Esophagus mucosa (tissue), 1 donor: ENCODE measurements at places on chromosomes 6 and 20.

DNA sequence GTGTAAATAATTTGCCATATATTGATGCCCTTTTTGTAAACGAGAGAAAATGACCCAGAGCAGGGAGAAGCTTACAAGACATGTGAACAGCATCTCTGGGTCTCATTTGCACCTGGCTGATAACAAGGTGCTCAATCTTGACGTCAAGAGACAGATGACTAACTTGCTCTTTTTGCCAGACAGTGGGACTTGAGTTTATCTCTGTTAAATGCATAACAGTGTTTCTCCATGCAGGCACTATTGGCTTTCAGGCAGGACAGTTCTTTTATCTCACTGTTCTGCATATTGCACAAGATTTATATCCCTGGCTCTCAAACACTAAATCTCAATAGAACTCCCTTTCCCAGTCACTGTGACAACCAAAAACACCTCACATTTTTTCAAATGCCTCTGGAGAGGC lies 56.4 kb downstream of the RFX6 start:
- no peak for ATAC-seq

GRCh38 chr6:151763303-151763702 lies 44.2 kb upstream of the ESR1 start:
- peak; percentile 48 for ATAC-seq

GRCh38 chr6:51414361-51414760 lies 595.7 kb downstream of the TFAP2B start:
- ATAC-seq = no peak

GRCh38 chr6:41720262-41720620 lies 15.2 kb downstream of the TFEB start:
- no peak for ATAC-seq

- no peak for ATAC-seq
Measured at GRCh38 chr6:33746036-33746600, 587 bp downstream of the IP6K3 start.

- no peak for ATAC-seq
Measured at GRCh38 chr20:59084041-59084850, 41.7 kb upstream of the PRELID3B start.

DNA sequence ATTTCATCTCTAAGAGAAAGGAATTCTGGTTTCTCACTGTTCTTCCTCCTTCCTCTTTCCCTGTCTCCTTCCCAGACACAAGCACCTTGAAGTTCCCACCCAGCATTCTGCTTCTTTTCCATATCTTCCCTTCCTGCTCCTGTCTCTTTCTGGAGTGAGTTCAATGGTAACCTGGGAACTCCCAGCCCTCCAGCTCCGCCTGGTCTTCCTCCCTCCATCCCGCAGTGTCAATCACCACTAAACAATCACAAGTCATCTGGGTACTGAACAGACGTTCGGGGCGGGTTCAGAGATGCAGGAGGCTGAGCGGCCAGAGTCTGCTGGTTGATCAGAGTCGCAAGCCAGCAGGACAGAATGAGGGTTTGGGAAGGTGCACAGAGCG lies 7.7 kb downstream of the TTBK1 start:
- ATAC-seq = no peak

DNA sequence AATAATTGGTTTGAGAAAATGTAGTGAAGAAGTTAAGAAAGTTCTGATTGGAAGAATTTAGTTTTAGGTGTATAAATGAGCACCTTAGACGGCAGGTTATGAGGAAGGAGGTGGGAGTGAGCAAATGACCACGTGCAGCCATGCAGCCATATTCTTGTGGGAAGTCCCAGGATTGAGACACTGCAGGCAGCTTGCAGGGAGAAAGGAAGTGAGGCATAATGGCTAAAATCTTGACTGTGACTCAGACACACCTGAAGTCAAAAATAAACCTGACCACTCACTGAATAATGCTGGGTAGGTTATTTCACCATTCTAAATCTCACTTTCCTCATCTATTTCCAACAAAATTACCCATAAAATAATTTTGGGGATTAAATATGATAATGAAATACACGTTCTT lies 16.6 kb downstream of the DSE start:
- ATAC-seq = peak; percentile 85

GRCh38 chr6:170035901-170036304 lies 255.0 kb downstream of the DLL1 start:
- ATAC-seq = no peak

GRCh38 chr6:6788394-6789032 lies 200.0 kb downstream of the LY86 start:
- peak; percentile 58 for ATAC-seq

- ATAC-seq = no peak
Measured at GRCh38 chr6:126110512-126111270, 124.4 kb downstream of the TRMT11 start.

- no peak for ATAC-seq
Measured at GRCh38 chr20:9573335-9574151, 59.2 kb downstream of the LAMP5 start.

DNA sequence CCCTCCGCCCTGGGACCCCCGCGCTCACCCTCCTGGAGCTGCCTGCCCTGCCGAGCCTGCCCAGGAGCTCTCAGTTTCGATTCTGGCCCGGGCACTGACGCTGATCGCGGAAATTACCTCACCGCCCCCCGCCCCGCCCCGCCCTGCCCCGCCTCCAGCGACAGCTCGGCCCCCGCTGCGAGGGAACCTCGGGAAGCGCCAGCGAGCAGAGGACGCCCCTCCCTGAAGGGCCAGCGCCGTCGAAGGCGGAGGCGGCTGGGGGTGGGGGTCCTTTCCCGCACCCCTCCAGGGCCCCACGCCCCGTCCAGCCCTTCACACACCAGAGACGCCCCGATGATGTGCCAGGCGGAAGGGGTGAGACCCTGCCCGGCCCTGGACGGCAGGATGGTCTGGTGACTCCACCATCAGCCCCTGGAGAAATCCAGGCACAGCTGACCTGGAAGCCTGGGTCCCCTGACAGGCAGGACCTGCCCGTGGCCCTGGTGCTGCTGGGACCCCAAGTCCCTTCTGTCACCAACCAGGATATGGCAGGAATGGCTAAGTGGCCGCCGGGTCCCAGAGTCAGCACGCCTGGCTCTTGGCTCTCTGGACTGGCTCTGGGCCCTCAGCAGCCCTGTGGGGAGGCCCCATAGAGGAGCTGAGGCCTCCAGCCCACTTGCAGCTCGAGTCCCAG lies at the start of gene HELZ2:
Gene HELZ2 (minus strand): TSS at position 84 of the 673 bp plus-strand sequence. CDS start 1,854 bp downstream, outside the sequence.
- peak; percentile 79 for ATAC-seq

GRCh38 chr6:43287717-43288679 lies 10.1 kb upstream of the SLC22A7 start:
- no peak for ATAC-seq

DNA sequence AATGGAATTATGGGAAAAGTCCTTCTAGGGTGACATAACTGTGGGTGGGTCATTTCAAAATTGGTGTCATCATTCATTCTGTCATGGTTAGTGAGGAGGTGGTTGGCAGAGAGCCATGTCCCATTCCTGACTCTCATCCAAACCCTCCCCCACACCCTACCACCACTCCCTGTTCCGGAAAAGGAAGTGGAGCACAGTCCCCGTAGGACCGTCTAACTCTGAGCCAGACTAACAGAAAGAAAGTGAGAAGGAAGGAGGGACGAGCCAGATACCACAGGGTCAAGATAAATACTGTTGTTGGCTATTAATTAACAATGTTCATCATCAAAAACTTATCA lies 4.8 kb downstream of the TRIM10 start:
- peak; percentile 86 for ATAC-seq

DNA sequence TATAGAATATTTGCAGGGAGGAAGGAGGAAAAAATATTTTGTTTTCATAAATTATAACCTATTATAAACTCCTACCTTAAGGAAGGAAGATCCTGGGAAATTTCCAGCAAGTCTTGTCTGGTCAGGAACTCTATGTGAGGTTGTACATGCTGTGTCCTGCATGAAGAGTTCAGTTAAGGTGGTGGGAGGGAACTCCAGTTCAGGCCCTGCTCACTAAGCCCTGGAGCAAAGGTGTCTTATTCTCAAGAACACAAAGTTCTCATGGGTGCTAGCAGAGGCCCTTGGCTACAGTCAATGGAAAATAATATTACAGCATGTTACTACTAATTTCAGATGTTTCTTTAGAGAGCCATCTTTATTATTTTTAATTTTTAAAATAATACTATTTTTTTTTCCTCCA lies 3.8 kb upstream of the OGFRL1 start:
- ATAC-seq = peak; percentile 83

DNA sequence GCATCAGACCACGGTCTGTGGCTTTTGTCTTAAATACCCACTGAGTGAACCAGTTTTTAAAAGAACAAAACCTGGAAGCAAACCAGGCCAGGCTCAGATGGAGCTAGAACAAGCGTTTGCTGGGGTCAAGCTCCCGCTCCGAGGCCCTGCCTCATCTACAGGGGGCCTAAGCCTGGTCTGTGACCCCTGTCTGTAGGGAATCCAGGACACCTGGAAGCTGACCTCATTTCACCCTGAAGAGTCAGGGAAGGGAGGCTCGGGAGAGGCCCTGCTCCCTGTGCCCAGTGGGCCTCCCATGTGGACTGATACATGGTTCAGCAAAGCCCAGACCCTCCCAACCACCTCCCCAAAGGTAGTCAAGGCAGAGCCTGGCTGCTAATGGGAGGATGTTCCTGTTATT lies 26.8 kb upstream of the DLGAP4 start:
- ATAC-seq = no peak

GRCh38 chr6:72783666-72784065 lies 161.8 kb downstream of the KCNQ5 start:
- no peak for ATAC-seq

DNA sequence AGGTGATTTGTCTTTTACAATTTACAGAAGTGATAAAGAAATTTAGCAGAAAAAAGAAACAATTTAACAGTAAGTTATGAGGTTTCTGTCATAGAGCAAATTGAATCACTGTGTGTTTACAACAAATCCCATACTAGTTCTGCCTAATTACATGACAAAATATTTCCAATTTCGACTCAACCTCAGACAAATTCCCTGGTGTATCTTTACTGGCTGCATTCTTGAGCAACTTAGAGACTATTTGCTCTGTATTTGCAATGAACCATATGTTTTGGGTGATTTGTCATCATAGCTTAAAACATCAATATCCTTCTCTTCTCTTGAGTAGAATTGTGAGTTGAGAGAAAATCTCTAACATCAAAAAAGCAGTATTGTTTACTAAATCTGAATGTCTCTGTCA lies 128.7 kb downstream of the SIM1 start:
- ATAC-seq = no peak

DNA sequence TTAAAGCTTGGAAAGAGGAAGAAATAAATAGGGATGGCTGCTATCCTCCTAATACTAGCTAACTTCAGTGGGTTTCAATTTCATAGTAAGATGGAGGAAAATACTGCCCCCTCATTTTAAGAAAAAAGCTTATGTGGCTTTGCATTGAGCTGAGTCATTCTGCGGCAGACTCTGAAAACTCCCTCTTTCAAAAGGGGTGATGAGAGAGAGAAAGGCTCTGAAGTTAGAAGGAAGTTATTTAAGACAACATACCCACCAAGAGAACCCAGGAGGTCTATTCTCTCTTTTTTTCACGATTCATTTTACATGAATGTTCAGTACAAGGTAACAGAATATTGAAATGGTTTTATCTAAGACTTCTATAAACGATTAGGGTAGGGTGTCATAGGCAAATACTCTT lies 4.5 kb downstream of the PRDM13 start:
- no peak for ATAC-seq

- no peak for ATAC-seq
Measured at GRCh38 chr20:41138475-41139226, 1.3 kb downstream of the PLCG1 start.

DNA sequence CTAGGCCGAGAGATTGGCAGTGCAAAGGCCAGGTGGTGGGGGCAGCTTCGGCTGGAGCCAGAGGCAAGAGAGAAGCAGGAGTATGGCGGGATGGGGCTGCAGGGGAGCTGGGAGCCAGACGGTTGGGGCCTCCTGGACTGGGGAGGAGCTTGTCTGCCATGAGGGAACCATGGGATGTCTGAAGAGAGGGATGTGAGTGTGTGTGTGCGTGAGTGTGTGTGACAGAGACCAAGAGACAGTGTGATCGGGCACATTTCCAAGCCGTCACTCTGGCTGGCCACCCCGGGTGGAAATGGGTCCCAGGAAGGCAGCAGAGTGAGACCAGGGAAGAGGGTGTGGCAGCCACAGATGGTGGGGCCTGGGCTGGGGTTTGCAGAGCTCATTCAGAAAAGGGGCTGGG lies 13.8 kb downstream of the PHACTR3 start:
- no peak for ATAC-seq
